ENCODE measurements at places on chromosomes 5 and 9.

DNA sequence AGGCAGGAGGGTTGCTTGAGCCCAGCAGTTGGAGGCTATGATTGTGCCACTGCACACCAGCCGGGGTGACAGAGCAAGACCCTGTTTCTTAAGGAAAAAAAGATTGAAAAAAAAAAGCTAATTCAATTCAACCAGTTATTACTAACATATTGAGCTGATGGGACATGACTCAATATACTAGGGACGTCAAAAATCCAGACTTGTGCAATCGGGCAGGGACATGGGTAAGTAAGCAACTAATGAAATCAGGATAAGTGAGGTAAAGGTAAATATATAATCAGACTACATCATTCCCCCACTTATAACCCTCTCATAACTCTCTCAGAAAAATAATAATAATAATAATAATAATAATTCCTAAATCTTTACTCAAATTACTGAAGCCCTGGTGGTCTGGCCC lies 975 bp upstream of the HAVCR1 start:
- no peak for DNase-seq

GRCh38 chr5:150987746-150988145 lies 32.6 kb upstream of the GPX3 start:
- DNase-seq = no peak

DNA sequence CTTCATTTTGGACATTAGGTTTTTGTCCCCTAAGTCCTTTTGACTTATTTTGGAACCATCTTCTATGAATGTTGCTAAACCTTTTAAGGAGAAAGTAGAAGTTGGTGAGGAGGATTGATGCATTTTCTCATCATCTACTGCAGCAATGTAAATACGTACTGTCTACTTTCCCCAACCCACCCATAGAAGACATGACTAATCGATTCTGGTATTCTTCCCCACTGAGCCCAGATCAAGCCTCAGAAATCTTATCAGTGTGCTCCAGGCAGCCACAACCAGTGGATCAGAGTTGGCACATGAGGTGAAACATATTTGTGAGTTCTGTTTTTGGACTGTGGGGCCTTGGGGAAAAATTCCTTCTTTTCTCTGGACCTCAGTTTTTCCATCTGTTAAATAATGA lies 57.7 kb downstream of the FGF18 start:
- no peak for DNase-seq

DNA sequence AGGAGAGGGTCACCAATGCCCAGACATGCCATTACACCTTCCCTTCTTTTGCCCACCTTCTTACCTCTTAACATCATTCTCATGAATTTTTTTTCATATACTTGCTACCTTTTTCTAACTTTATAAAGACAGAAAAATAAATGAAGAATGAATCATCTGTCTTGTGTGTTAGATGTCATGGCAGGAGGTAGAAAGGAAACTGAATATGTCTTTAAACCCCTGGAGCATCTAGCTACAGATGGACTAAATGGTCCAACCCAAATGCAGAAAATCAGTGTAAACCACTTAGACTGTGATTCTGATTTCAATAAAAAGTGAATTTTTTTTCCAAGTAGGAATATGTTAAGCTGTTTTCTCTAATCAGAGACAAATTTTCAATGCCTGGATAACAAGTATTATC lies 11.8 kb upstream of the IL6ST start:
- no peak for DNase-seq

DNA sequence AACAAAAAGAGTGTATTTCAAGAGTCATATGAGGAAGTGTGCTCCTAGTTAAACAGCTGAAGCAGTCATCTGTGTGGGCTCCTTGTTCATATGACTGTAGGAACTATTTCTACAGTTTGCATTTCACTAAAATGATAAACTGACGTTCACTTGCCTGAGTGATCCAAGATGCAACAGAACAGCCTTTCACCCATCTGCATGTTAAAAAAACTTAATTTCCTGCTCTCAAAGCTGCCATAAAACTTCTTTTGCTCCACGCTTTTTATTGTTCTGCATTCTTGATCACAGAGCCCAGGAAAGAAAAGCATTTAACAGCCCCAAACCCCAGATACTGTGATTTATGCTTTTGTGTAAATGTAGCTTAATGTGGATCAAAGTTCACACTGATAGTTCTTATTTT lies 43.9 kb downstream of the ZNF608 start:
- no peak for DNase-seq

DNA sequence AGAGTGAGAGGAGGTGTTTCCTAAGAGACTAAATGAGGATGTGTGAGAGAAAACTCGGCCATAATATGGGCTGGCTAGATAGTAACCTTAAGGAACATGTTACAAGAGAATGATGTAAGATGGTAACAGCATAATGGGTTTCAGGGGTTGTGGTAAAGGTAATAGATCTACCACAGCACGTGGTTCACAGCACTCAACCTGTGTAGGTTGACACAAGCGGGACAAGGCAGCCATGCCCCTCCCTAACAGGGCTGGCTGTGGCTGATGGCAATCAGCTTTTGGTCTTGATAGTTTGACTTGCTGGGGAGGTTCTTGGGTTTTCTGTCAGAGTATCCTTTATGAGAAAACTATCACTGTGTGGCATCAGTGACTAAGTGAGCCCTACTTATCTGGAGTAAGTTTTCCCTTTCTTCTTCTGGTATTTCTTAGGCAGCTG lies 138.6 kb downstream of the TRIO start:
- peak; percentile 20 for DNase-seq

GRCh38 chr5:159049844-159050315 lies 49.8 kb downstream of the EBF1 start:
- DNase-seq = no peak

All from activated CD4-positive, alpha-beta T cell treated with anti-CD3 and anti-CD28 coated beads, Interleukin-2, amount 50 U/mL, for 16 hours (primary cell).